ENCODE measurements at places on chromosomes 12 and 14.

- DNase-seq = no peak
Measured at GRCh38 chr12:62928632-62929031, 6.3 kb downstream of the PPM1H start.

DNA sequence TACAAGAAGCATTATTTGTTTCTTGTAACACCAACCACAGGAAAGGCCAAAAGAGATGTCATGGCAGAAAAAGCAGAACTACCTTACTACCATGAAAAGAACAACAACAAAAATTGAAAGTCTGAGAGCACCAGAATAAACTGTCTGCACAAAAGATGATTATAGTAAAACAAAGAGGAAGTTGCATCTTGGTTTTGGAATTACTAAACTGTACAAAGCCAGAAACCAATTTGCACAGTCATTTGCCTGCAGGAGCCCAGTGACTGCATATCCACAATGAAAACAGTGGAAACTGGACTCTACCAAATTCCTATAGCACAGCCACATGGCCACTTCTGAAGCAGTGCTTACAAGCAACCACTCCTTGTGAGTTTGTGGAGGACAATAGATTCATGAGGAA is 276.2 kb downstream of the SSPN start:
- no peak for DNase-seq

DNA sequence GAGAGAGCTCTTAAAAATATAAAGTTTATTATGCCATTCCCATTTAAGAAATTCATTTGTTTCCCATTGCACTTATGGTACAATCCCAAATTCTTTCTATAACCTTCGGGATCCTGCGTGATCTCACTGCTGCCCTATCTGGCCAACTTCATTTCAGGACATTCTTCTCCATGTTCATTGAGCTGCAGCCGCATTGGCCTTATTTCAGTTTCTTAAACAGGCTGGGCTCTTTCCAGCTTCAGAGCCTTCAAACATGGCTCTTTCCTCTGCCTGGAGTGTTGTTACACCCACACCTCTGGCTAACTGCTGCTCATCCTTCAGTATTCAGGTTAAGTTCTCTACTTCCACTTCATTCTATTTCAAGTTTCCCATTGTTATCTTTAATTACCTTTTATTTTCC is 58.5 kb upstream of the LRTM2 start:
- DNase-seq = no peak

- no peak for DNase-seq
Measured at GRCh38 chr12:13146336-13146938, 43.0 kb upstream of the GSG1 start.

DNA sequence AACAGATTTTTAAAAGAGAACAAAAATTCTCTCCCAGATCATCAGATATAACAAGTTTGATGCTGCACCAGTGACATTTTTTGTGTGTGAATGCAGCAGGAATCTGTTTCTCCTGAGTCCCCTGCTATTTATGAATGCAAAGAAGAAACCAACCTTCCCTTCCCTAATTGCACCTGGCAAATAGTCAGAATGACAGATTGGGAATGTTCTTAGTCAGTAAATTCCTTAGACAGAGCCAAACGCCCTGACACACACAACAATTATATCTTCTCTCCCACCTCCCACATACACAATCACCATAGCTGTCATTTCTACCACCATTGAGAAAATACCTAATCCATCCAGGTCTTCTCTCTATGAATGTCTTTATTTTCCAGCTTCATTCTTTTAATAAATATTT is 174.4 kb downstream of the ALG10B start:
- no peak for DNase-seq

DNA sequence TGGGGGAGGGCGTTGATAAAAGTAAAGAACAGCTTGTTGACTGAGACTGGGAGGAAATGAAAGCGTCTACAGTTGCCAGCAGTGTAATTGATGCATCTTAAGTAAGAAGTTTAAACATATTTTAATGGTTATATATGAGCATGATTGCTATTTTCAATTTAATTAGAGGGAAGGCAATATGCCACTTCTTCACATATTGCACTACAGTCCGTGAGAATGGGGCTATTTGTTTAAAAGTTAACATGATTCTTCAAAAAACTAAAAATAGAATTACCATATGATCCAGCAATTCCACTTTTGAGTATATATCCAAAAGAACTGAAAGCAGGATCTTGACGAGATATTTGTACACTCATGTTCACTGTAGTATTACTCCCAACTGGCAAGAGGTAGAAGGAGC is 38.3 kb upstream of the PPP2R5E start:
- DNase-seq = no peak

DNA sequence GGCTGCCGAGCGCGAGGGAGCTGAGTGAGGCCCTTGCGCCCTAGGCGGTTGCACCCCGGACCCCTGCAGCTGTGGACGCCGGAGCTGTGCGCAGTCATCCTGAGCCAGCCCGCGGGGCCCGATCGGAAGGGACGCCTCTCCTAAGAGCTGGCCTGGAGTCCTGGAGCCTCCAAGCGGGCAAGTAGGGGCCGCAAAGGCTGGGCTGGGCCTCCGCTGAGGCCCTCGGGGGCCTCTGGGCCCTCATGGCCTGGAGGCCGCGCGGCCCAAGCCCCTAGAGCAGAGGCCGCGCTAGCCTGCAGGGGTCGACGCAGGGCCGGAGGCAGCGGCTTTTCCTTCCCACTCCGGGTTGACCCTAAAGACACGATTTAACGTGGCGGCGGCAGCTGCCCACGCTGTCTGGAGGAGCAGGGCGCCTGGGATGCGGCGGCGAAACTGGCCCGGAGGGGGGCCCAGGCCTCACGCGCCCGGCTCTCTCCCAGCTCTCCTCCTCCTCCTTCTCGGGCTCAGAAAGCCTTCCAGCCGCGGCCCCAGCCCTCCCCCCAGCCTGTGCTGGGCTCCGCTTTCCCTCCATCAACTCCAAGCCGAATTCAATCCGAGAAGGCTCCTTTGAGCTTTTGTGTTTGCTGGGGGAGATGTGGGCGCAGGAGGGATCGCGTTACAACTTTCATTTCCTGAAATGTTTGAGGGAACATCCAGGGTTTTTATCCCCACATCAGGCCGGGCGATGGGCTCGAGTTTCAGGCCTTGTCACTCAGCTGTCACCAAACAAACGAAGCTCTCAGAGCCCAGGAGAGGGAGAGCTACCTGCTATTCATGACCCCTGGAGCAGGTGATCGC is 11.6 kb downstream of the SIX1 start:
- no peak for DNase-seq

Data from stimulated activated CD4-positive, alpha-beta T cell treated with anti-CD3 and anti-CD28 coated beads, TNF-alpha, amount 100 ng/mL, for 1 hour (primary cell).